ENCODE measurements at places on chromosomes 5 and 9.

DNA sequence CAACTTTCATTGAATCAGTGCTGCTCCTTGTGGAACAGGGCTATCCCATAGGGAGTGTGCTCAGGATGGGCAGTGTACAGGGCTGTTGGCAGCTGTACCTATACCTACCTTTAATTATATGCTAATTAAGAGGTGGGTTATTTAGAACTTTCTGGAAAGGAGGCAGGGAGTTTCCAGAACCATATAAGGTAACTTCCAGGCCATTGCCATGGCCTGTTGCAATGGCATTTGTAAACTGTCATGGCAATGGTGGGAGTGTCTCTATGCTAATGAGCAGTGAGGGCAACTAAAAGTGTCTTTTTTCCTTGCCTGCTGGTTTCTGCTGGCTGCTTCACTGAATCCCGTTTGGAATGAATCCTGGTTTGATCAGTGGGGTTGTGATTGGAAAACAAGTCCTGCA is 2.3 kb upstream of the ARHGAP26 start:
- no peak for DNase-seq

GRCh38 chr5:177146891-177147638 is 13.5 kb downstream of the NSD1 start:
- DNase-seq, result no peak

GRCh38 chr9:4604678-4605095 is 57.4 kb upstream of the PLPP6 start:
- DNase-seq, result peak; percentile 21

DNA sequence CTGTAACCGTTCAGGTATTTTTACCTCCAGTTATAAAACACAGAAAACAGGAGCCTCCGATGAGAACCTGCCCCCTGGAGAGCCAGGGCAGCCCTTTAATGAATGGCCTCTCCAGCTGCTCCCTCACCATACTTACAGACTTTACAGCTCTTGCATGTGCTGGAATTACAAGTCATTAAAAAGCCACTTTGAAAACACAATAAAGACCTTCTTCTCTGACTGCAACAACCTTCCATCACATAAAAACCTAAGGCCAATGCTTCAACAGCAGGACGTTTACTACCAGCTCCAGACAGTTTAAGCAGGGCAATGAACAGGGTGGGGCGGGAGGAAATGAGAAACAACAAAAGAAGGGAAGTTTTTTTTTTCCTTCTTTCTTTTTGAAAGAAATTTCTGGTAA is 213.8 kb downstream of the MLLT3 start:
- DNase-seq, result no peak

DNA sequence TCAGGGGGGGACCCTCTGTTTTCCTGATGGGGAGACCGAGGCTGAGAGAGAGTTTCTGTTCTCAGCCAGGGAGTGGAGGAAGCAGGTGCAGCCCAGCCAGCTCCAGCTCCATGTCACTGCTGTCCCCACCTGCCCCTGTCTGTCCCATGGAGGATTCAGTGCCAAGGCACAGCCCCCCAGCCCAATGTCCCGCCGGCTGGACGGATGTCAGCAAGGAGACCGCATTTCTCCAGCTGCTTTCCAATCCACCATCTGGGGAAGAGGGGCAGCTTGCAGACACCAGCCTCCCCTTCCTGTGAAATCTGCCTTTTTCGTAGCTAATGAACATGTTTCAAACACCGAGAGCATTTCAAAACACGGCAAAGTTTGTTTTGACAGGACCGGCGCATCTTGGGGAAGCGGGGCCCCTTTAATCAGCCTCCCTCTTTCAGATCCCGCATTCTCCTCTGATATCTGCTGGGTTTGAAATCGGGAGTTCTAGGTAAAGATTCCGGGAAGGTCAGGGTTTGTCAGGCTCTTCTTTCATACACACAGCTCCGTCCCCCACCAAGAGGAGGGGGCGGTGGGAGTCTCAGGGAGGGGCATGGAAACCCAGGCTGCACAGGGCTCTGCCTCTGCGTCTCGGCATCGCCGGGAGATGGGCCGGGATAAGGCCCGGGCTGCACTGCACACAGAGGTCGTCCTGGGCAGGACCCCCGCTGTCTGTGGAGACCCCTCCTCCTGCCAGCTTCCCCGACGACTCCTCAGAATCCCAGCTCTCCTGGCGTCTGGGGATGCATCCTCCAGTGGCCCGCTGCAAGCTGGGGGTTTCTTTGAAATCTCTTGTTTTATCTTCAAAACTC is 74.8 kb downstream of the NEK6 start:
- DNase-seq, result no peak

DNA sequence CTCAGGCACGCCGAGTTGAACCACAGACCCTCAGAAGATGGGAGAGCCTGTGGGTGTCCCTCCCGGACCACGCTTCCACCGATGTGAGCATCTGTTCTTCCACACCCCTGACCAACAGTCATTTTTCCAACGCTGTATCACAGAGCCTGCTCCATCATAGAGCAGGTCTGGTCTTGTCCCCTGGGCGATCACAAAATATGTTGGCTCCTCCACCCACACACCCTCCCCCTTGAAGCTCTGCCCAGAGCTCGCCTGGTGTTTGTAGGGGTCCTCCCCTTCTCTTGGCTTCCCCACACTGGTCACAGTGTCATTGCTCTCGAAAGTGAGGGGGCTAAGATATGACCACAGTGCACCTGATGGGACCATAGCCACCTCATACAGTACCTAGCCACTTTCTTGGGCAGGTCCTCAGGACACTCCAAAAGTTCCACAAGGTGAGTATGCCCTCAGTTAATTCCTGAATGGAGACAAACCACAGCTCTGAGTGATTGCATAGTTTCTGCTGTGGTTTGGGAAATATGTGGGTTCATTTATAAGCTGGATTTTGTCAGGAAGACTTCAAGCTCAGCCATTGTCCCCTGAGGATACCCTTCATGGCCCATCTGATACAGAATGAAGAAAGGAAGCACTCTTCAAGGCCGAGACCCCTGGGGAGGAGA is 3.5 kb upstream of the ZNF618 start:
- no peak for DNase-seq

DNA sequence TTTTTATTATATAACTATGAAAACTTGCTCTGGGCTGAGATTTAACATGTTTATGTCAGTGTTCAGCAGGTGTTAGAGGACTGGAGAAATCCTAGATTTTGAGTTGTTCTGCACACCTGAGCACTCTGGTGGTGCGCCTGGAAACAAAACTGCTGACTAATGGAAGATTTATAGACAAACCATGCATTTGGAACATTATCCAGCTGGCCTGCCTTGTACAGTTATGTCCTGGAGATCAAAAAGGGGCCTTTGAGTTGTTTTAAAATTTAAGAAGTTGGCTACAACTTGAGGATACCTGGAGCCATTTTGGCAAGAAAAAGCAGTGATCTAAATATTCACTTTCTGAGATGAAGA is 5.7 kb upstream of the ARHGEF28 start:
- DNase-seq, result no peak

DNA sequence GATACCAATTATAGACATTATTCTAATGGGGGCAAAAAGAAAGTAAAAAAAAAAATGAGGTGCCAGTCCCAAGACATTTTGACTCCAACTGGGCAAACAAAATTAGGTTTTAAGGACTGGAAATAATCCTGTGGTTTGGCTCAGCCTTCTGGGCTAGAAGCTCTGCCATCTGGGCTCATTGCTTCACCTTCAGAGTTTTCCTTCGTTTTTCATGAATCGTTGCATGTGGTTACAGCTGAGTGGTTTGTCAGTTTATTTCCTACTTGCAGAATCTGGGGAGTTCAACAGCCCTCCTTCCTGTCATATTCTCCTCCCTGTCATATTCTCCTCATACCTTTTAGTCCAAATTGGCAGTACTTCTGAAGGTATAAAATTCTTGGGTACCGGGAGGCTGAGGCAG is 12.0 kb downstream of the UGT3A2 start:
- DNase-seq, result no peak

- no peak for DNase-seq
These were observed 311.3 kb downstream of the SPATA31D1 start for GRCh38 chr9:82299870-82300269.

DNA sequence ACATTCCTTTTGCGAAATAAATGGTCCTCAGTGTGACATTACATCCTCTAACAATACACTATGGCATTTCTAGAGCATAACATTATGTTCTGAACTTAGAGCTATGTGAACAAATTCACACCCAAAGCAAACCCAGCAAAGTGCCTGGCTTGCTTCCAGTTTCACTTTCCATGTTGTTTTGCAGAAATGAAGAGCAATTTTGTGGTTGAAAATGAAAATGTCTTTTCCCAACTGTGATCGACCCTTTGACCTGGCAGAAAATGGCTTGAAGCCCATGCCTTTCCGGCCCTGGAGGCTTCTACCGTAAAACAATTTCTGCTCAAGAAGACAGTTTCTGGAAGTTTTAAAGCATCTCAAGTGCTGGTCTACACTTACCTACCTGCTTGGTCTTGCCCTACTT is 344.7 kb upstream of the RGMB start:
- no peak for DNase-seq

GRCh38 chr9:134431095-134431494 is 104.8 kb downstream of the RXRA start:
- no peak for DNase-seq

DNA sequence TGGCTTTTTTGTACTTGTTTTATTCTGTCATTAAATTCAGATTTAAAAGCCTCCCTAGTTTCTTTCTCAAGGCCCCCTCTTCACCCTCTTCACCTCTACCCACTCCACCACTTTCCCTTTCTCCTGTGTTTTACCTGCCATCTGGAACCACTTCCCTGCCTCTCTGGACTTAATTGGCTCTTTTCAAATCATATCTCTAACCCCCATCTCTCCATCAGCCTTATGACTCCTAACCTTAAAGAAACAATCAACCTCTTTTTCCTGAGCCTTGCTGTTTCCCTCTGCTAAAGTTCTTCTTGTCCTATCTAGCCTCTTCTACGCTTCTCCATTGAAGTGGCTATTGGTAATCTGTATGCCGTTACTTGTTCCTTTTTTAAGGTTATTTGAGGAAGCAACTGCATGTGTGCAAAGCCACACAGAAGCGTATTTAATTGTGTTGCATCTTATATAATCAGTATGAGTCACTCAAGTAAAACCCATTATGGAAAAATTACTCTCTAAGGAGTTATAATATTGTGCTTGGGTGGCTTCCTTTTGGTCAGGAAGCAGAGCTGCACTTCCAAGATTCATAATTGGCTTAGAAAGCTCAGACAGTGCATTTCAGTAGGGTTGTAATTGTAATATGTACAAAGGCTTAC is 653.6 kb upstream of the ITGA1 start:
- no peak for DNase-seq

DNA sequence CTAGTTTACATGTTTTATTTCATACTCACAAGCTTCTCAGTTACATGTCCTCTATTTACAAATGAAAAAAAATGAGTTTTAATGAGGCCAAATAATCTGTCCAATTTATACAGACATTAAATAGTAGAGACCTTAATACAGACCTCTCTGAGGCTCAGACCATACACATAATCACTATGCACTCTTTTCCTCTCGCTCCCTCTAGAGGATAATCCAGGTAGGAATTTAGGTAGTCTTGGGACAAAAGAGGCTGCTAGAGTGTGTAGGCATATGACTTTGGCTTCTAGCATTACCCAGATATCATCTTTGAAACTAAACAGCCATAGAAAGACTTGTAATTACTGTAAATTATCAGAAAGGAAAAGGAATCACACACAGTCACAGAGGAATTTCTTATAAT is 444.7 kb downstream of the HINT1 start:
- DNase-seq, result no peak

DNA sequence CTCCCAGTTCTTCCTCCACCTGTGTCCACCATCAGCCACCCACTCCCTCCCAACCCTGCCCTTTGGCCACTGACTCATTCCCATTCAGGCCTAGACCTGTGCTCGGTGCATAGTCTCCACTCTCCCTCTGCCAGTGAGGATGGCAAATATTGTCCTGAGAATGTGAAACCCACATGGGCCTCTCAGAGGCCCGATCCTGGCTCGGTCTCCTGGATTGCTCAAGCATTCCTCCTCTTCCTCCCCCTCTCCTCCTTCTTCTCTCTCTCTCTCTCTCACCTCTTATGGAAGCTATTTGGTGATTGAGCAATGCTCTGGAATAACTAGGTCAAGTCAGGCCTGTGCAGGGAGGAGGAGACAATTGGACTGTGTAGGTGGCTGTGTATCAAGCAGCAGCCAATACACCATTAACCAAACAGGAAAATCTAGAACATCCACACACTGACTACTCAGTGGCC is 99.9 kb downstream of the KLF4 start:
- no peak for DNase-seq

DNA sequence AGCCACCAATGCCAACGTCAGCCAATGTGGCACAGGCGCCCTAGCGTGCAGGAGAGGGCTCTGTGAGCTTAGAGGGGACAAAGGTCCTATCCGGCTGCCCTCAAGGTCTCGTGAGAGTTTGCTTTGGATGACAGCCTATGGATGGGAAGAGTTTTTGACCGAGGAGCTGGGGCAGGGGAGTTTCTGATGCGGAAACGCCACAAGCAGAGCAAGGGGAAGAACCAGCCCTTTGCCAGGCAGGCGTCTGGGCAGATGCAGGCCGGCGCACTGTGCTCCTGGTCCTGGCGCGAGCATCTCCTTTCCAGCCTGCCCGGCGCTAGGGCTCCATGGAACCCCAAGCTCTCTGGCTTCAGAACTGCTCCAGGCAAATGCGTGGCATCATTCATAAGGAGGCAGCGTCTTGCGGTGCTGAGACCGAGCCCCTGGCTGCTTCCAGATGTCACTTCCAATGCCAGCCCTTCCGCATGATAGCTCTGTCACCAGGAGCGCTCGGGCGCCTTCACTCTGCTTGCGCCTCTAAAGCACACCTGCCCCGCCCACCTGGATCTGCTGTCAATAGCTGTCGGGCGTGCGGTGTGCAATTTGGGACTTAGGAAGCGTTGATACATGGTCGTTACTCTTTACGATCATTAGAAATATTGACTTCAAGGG is 374.9 kb upstream of the IRX1 start:
- DNase-seq, result no peak

DNA sequence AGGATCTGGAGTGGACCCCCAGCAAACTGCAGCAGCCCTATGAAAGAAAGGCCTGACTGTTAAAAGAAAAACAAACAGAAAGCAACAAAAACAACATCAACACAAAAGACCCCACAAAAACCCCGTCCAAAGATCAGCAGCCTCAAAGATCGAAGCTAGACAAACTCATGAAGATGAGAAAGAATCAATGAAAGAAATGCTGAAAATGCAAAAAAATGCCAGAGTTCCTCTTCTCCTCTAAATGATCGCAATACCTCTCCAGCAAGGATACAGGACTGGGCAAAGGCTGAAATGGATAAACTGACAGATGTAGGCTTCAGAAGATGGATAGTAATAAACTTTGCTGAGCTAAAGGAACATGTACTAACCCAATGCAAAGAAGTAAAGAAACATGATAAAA is 526.3 kb upstream of the DAB2 start:
- no peak for DNase-seq

DNA sequence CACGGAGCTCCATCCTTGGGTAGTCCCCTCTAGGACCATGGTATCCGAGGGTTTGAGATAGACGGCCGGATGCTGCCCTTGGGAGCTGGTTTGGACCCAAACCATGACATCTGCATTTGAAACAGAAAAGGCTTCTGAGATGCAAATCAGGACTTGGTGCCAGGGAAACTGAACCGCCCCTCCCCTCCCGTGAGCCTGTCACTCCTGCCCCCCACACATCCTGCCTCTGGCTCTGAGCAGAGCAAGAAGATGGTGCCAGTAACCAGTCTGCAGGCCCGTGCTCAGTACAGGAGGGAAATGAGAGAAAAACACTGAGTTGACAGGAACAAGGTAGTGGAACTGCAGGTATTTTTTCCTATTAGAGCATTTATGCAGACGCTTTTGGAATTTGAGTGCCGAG is 18.6 kb downstream of the ARPC5L start:
- no peak for DNase-seq
